Fibroblast of skin of right quadriceps (primary cell): ENCODE measurements at places on chromosomes 6 and 20.

DNA sequence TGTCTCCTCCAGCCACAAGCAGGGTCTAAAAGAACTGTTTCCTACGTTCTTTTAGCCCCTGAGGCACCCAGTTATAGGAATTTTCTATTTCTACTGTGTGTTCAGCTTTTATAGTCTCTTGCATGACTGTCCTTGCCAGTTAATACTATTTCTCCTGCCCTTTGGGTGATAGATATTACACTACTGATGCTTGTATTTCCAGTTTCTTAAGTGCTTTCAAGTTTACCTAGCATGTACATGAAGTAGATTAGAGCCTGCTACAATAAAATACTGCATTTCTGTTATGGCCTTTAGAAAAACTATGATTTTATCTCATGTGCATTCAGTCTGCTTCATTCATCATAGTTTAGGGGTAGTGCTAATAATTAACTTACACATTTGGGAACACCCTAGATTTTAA is 89.6 kb downstream of the FOXO3 start:
- DNase-seq = no peak

DNA sequence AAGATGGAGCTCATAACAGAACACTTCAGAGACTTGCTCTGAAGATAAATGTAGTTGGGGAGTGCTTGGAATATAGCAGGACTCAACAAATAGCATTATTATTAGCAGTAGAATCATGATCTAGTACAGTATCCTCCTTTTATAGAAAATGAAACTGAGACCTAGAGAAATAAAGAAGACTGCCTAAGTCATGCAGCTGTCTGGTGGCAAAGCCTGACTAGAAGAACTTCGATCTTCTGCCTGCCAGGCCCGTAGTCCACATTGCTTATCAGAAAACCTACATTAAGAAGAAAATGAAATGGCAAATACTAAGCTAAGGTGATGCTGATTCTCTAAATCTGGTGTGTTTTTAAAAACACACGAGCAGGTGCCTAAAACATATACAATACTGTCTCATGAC is 46.4 kb upstream of the DST start:
- DNase-seq = no peak

GRCh38 chr20:44010162-44010704 is 95.6 kb downstream of the TOX2 start:
- DNase-seq = no peak

GRCh38 chr20:20233041-20233514 is 134.8 kb upstream of the INSM1 start:
- DNase-seq = no peak

DNA sequence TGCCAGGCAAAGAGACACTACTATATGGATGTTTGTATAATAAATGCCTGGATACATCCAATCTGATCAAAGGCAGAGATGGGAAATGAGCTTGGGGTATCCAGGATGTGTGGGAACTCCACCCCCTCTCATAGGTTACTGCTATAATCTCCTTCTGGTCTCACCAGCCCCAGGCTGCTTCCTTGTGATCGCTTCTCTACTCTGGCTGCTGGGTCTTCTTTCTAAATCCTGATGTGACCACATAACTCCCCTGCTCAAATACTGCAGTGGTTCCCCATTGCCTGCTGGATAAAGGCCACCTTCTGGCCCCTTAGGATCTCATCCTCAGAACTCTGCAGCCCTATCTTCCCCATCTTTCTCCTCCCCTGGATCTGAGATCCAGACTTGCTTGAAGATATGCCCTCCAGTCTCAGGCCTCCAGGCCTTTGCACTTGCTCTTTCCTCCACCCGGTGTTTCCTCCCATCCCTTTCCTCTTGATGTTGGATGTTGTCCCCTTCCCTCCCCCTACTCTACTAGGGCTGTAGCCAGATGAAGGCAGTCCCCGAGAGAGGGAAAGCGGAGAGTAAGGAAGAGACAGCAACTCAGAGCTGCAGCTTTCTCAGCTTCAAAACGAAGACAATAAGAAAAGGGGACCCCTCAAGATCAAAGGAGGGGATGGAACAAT is 828 bp upstream of the XKR7 start:
- DNase-seq = no peak

DNA sequence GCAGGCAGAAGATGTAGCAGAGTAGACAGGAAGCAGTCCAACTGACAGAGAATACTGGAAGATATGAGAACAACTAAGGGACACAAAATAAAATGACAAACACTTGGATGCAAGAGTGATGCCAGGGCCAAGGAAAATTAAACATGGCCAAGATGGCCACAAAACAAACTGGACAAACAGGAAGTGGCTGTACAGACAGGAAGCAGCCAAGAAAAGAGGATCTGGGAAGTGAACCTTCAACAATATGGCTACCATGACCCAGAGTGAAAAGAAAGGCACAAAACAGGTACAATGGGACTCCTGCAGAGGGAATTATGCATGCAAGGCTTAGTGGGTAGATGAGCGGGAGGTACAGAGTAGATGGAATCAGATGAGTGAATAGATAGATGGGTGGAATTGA is 29.1 kb downstream of the HLA-DPB1 start:
- DNase-seq = no peak

DNA sequence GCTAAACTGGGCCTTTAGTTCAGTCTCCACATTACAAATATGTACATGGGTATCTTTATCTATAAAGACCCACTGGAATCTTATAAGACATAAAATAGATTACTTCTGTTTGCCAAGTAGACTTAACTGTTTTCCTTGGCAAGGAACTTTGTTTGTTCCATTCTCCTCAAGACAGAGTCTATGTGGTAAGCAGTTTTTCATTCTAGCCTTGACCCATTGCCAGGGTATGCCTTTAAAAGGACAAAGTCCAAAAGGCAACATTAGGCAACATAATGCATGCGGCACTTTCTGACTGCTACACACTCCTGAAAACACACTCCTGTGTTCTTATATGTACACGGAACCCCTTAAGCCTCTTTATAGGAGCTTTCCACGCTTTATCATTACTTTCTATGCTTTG is 20.4 kb downstream of the VNN1 start:
- DNase-seq = no peak

DNA sequence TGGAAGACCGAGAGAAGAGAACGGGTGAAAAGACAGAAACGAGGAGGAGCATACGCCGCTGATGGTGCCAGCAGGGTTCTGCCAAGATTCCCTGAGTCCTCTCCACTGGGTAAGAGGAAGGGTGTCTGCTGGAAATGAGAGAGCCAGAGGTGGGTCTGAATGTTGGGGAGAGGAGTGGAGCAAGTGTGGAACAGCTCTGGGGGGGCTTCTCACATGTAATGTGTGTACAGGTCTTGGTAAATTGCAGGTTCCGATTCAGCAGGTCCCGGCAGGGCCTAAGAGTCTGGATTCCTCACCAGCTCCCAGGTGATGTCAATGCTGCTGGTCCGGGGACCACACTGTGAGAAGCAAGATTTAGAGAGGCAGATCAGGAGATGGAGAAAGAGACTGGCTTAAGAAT is 1.5 kb upstream of the EBF4 start:
- DNase-seq = no peak

DNA sequence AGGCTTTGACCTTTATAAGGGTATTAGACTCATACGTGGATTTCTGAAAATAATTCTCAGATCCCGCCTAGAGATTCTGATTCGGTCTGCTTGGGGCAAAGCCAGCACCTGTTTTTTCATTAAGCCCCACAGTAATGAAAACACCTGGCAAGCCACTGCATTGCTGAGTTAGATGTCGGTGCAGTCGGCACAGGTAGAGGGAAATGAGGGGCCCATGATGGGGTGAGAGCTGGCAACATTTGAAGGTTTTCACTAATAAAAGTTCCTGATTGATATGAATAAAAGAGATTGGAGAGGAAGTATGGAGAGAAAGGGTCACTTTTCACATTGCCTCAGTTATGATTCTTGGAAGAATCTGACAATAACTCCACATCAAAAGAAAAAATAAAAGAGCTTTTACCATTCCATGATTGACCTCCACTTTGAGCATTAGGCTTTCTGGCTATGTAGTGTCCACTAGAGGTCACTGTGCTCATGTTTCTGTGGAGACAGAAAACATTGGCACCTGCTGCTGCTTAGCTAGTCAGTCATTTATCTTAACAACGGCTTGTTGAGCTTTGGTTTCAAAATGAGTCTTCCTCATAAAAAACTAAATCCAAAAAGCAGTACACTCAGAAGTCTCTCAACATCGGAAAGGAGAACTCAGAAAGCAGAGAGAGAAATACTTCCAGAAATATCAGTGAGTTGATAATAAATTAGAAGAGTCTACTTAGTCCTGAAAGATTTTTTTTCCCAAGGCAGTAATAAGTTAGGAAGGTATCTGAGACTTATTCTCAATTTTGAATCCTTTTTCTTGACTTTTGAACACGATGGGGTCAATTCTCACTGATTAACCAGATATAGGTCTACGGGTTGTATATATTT is 53.3 kb upstream of the KLHL31 start:
- peak; percentile 51 for DNase-seq

- peak; percentile 96 for DNase-seq
Observed at GRCh38 chr6:161406646-161407045, 132.8 kb upstream of the AGPAT4 start.

- no peak for DNase-seq
Observed at GRCh38 chr6:166351715-166352285, 9.5 kb upstream of the SFT2D1 start.

DNA sequence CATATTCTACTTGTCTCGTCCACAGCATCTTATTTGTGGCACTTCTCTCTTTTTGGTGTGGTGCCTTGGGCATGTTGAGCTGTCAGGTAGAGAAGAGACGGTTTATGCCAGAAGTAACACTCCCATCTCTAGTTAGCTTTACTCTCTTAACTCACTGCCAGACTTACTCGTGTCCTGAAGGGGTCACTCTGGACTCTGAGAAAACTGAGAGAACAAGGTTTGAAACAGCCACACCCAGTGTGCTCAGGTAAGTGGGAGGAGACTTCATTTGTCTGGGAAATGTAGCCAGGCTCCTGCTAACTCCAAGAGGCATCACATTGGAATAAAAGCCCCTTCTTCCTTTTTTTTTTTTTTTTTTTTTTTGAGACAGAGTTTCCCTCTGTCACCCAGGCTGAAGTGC is 360.8 kb downstream of the QKI start:
- DNase-seq = no peak

GRCh38 chr20:23282111-23282510 is 68.5 kb upstream of the NXT1 start:
- DNase-seq = no peak

DNA sequence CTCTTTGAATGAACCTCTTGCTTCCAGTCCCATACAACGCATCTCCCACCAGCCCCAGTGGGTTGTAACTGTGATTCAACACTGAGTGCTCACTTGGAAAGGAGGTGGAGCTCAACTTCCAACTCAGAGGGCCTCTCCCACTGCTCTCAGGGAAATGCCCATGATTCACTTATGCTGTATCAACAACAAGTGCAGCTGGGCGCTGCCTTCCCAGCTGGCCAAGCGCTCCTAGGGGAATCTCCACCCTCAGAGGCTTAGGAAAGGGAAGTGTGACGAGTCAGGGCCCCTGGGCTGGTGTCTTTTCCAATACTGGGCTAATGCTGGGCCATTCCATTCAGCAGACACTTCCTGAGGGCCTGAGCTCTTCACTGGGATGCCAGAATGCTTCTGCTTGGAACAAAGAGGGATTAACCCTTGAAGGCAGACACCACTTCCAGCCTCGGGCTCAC is 8.1 kb upstream of the OCSTAMP start:
- DNase-seq = peak; percentile 68

- no peak for DNase-seq
Observed at GRCh38 chr6:41984623-41985022, 43.0 kb upstream of the CCND3 start.

- DNase-seq = peak; percentile 14
Observed at GRCh38 chr6:135572051-135572450, 74.5 kb upstream of the AHI1 start.

DNA sequence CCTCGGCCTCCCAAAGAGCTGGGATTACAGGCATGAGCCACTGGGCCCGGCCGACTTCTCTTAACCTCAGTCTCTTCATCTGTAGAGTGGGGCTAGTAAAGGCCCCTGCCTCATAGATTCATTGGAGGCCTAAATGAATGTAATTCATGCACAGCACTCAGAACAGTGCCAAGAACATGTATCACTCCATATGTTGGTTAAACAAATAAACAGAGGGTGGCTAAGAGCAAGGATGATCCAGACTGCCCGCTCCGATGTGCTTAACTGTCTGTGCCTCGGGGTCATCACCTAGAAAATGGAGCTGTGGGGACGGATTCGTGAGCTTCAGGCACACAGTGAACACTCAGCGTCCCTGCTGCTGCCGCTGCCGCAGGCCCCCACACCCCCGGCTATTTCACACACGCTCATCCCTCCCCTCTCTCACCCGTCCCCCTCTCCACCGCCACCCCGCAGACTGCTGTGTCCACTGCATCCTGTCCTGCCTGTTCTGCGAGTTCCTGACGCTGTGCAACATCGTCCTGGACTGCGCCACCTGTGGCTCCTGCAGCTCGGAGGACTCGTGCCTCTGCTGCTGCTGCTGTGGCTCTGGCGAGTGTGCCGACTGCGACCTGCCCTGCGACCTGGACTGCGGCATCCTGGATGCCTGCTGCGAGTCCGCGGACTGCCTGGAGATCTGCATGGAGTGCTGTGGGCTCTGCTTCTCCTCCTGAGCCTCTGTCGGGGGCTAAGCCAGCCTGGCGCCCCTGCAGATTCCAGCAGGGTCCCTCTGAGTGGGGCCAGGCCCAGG is 14.8 kb downstream of the MDFI start:
- no peak for DNase-seq

DNA sequence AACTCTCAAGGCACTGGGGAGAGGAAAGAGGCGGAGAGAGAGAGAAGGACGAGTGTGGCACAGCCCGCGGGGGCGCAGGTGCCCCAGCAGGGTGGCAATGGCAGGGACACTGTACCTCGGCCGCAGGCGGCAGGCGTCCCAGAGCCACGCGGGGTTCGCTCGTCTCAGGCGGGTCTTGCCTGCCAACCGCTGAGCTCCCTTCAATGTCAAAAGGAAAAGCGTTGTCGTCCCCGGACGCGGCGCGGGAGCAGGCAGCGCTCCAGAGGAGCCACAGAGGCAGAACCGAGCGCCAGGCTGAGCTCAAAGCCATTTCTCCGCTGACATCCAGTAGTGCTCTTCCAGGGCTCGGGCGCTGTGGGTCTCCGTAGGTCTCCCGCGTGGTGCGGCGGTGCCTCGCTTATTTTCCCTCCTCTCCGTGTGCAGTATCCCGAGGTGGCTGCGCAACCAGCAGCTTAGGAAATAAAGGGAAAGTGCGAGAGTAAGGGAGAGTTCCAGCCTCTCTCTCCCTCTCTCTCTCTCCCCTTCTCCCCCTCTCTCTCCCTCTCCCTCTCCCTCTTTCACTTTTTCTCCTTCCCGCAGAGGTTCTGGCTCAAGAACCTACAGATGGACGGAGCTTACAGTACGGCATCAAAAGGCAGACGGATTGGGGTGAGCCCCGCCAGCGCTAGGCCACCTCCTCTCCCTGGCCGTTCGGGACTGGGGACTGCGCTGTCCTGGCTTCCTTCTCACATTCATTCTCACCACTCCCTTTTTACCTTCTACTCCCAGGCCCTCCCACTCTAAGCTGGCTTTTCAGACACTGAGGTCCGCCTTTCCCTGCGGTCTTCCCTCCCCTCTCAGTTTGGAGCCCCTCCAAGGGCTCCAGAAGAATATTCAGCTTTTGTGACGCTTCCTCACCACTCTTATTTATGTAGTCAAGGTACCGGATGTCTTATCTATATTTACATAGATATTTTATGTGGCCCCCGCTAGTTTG is at the start of gene LAMA4:
Gene LAMA4, minus strand, starts transcription at position 727 of the 976 bp plus-strand sequence. Its CDS starts 417 bp downstream, at position 310.
- peak; percentile 66 for DNase-seq

- no peak for DNase-seq
Observed at GRCh38 chr6:166483573-166484250, 101.0 kb upstream of the MPC1 start.

- no peak for DNase-seq
Observed at GRCh38 chr6:470901-471448, 79.4 kb downstream of the IRF4 start.

- peak; percentile 21 for DNase-seq
Observed at GRCh38 chr6:50791900-50792508, 26.7 kb upstream of the TFAP2B start.
